ENCODE measurements at places on chromosomes 5 and 9.

- no peak for DNase-seq
These were observed 147.9 kb upstream of the VLDLR start for GRCh38 chr9:2473681-2474080.

GRCh38 chr9:72592502-72593403, 71.3 kb downstream of the TMC1 start:
- peak; percentile 61 for DNase-seq

DNA sequence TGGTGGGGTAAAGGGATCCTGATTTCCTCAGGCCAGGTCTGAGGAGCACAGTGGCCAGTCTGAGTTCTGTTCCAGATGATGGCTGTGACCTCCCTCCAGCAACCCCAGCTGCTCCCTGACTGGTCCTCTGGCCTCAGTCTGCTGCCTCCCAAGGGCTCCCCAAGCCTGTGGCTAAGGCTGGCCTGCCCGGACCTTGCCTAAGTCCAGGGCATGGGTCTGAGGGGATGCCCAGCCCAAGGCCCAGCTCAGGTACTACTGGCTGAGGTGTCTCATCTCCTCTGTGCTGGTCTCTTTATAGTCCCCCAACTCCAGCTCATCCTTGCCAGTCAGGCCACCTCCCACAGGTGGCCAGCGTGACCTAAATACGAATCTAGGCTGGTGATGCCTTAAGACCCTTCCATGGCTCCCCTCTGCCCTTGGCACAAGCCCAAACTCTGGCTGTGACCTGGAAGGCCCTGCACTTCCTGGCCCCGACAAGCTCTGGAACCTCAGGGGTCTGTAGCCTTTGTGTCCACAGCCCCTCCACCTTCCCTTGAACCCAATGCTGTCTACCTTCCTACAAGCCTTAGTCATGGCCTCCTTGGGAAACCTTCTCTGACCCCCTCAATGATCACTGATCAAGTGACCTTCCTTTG, 9.8 kb downstream of the KIF12 start:
- DNase-seq, result no peak

- DNase-seq, result peak; percentile 36
These were observed 344.1 kb upstream of the WWC1 start for GRCh38 chr5:167947306-167947705.

- no peak for DNase-seq
These were observed 26.9 kb upstream of the OLFM1 start for GRCh38 chr9:135060461-135061116.

DNA sequence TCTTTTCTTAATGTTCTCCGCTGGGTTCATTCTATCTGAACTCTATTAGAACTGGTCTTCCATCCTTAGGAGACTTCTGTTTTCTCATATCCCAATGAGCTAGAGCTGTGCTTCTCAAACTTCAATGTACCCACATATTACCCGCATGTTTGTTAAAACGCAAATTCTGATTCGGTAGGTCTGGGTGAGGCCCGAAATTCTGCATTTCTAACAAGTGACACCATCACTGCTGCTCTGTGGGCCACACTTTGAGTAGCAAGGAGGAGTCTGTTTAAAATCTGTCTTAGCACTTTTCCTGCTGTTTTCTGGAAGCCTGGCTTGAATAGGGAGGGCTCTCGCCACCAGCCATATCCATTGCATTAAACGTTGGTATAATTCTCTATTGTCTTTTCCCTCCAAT, 151.9 kb upstream of the CLINT1 start:
- DNase-seq, result no peak

- DNase-seq, result no peak
These were observed 12.2 kb downstream of the ABCA1 start for GRCh38 chr9:104915753-104916152.

DNA sequence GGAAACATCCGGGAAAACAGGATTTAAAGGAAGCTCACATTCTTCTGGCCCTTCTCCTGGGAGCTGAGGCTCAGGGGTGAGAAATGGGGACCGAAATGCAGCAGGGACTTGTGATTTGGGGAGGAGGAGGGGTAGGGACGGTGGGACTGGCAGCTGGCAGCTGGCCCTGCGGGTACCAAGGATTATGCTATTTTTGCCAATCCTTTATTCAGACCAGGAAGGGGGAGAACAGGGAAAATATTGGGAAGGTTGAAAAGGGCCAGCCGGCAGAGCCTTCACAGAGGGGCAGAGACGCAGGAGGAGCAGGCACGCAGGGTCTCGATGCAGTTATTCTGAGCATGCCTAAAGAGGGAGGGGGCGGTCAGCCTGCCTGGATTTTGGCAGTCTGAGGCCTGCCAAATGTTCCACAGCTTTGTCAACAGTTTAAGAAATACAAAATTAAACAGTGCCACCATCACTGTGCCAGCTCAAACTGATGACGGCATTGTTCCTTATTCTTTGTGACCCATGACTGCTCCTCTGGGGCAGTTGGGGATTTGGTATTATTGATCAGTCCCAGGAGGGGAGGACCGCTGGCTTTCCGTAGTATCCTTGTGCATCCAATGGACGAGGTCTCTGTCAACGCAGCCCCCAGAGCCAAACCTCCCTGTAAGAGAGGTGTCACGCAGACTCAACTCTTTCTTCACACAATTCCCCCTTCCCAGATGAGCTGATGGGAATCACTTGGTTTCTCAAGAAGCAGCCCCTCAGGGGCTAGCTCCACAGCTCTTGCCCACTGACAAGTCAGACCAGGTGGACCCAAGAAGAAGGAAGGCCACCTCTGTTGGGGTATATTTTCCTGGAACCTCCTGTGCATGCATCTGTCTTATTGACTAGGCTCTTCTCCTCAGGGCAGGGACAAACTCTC, 553.3 kb downstream of the BNC2 start:
- DNase-seq, result no peak

DNA sequence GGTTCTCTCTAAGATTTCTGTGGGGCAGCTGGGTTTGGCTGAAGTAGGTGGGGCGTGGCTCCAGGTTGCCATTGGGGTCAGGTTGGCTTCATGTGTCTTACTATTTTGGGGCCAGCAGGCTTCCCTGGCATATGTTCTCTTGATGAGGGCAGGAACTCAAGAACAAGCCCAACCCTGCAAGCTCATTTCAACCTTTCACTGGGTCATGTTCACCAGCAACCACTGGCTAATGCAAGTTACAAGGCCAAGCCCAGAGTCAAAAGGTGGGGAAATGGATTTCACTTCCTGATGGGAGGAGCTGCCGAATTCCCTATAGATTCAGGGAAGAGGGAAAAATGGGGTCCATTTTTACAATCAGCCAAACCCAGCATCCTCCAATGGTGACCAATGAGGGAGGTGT, 34.0 kb upstream of the HAND1 start:
- no peak for DNase-seq

All from AG08395 (cell line).